ENCODE measurements at places on chromosomes 3 and 15. TPM values are rescaled to one million over a fixed set of nuclear protein-coding genes. Genes with fewer than 3 reads are reported as not detected.

The ISG20 gene
- total RNA-seq = 35.6 TPM

The NUP210 gene
- total RNA-seq = 20.4 TPM

The GPR149 gene
- not detected for total RNA-seq

The LRRC34 gene
- total RNA-seq = 17.5 TPM

The AMT gene
- 12.4 TPM for total RNA-seq

The ISLR gene
- 30.4 TPM for total RNA-seq

The CFAP92 gene
- total RNA-seq = 4.9 TPM

The POPDC2 gene
- total RNA-seq = 3.0 TPM

The LRRC31 gene
- total RNA-seq = 0.43 TPM

The NR1I2 gene
- total RNA-seq = 0.55 TPM

The ROBO2 gene
- 6.0 TPM for total RNA-seq

The CD86 gene
- 11.0 TPM for total RNA-seq

The FANCD2OS gene
- not detected for total RNA-seq

The CHCHD6 gene
- 12.1 TPM for total RNA-seq

Data from lung (tissue), 17 donors.